CD4-positive, alpha-beta T cell (primary cell): ENCODE measurements at places on chromosomes 7 and 10.

GRCh38 chr10:11245095-11245479 lies 227.4 kb downstream of the CELF2 start:
- no peak for DNase-seq

GRCh38 chr10:123297175-123297574 lies 143.0 kb downstream of the BUB3 start:
- DNase-seq = no peak

- no peak for DNase-seq
These were observed 488.2 kb downstream of the SUGCT start for GRCh38 chr7:40622941-40623501.

GRCh38 chr10:1644191-1644711 lies 93.1 kb downstream of the ADARB2 start:
- no peak for DNase-seq

DNA sequence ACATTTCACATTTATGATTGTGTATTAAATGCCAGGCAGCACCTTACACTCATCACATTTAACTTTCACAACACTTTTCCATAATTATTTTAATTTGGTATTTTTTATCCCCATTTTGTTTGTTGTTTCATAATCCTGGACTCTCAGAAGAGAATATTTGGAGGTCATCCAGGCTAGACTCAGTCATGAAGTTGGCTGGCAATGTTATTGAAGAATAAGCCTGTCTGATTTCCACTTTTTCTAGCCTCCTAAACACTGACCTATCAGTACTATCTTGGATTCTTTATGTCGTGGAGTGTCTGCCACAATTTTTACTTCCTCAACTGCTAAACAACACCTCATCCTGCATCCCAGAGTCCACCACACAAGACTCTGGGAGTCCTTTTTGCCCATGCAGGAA lies 372.3 kb upstream of the NRP1 start:
- DNase-seq = no peak

GRCh38 chr7:158247758-158248487 lies 339.7 kb downstream of the PTPRN2 start:
- no peak for DNase-seq

GRCh38 chr7:25950488-25951413 lies 201.2 kb upstream of the NFE2L3 start:
- DNase-seq = peak; percentile 88
